ENCODE measurements at places on chromosomes 1 and 21.

DNA sequence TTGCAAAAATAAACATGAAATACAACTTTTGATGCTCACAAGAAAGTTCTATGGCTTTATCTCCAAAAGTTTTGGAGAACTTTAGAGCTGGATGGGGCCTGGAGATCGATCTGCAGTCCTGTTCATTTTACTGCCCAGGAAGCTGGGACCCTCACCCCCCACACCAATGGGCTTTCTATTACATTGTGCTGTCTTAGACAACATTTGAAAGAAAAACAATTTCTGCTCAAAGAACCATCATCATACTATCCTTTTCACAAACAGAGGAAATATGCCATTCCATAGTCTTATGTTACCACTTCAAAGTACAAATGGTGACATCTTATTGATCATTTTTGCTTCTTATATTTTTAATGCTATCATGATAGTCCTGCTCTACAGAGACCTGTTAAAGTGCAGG is 2.0 kb upstream of the HNRNPU start:
- DNase-seq, result no peak

- peak; percentile 59 for DNase-seq
Measured at GRCh38 chr1:22428672-22429071, 23.0 kb upstream of the ZBTB40 start.

- DNase-seq, result peak; percentile 10
Measured at GRCh38 chr1:243286409-243287122, 30.7 kb downstream of the SDCCAG8 start.

GRCh38 chr1:61361931-61362330 is 279.6 kb downstream of the NFIA start:
- no peak for DNase-seq

DNA sequence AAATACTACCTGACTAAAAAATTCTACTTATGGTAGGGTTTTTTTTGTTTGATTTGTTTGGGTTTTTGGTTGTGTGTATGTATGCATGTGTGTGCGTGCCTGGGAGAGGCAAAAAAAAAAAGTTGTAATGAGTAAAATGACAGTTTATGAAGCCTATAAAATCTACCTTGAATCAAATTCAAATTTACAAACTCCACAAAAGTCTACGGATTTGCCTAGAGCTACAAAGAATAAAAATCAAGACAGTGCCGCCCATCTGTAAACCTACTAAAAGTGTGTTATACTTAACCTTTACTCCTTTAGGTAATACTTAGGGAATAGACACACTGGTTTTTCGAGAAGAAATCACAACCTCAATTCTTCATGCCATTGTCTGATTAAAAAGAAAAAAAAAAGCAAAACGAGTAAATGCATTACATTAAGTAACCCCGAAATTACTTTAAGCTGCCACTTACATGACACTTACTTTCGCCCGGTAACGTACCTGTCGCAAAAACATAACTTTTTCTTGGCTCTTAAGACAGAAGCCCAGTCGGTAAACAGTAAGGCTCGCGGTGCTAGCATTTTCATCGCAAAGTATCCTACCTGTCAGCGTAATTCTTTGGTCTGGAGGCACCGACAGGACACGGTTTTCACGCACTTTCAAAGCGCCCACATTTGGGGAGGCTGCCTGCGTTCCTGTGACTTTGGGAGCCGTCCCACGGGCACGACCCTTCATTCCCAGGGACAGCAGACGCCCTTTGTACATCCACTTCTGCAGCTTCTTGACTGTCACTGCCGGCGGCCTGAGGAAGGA is 951 bp downstream of the SYDE2 start:
- DNase-seq, result no peak

- DNase-seq, result no peak
Measured at GRCh38 chr1:15799004-15799867, 8.2 kb downstream of the UQCRHL start.

DNA sequence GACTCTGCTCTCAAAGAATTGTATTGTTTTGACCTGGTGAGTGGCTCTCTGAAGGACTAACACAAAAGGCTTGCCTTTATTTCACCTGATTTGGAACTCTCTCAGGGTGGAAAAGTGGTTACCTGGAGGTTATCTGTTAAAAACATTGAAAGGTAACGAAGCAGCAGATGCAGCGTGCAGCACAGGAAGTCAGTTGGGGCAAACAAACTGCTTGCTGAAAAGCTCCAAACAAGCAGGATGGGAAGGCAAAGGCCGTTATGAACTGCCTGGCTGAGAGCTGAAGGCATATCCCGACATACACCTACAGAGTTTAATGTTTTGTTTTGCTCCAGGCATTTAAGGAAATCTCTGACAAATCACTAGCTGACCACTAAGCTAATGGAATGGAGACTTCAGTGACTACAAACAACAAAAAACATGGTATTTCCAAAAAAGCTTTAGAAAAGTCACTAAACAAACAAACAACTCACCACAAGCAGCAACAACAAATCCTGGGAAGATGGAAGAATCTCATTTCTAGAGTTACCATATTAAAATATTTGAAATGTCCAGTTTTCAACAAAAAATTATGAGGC is 44.3 kb upstream of the BATF3 start:
- DNase-seq, result peak; percentile 74

DNA sequence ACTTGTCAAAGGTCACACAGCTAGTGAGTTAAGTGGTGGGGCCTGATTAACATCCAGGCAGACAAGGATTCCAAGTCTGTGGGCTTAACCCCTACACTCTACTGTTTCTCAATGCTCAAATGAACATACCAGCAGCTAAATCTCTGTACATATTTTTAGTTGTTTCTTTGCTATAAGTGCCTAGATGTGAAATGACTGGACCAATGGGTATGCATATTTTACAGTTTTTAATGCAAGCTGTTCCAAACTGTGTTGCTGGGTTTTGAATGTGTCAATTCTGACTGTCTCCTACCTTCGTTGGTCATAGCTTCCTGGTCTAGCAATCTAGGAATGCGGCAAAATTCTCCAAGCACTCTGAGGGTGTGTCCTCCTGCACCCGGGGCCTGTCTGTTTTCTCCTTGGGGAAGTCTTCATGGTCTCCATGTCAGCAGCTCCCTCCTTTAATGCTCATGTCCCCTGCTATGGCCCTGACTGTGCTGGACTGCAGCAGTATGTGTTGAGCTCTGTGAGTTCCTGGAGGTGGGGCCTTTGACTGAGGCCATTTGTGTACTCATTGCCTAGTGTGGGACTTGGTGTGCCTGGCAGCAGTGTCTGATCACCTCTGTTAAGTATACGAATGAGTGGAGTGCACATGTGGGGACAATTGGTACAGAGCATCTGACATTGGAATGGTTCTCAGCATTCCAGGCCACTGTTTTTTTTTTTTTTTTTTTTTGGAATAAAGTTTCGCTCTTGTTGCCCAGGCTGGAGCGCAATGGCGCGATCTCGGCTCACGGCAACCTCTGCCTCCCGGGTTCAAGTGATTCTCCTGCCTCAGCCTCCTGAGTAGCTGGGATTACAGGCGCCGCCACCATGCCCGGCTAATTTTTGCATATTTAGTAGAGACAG is 72.9 kb upstream of the SLC2A1 start:
- DNase-seq, result no peak

GRCh38 chr1:152086760-152087159 is 2.1 kb downstream of the TCHHL1 start:
- no peak for DNase-seq

DNA sequence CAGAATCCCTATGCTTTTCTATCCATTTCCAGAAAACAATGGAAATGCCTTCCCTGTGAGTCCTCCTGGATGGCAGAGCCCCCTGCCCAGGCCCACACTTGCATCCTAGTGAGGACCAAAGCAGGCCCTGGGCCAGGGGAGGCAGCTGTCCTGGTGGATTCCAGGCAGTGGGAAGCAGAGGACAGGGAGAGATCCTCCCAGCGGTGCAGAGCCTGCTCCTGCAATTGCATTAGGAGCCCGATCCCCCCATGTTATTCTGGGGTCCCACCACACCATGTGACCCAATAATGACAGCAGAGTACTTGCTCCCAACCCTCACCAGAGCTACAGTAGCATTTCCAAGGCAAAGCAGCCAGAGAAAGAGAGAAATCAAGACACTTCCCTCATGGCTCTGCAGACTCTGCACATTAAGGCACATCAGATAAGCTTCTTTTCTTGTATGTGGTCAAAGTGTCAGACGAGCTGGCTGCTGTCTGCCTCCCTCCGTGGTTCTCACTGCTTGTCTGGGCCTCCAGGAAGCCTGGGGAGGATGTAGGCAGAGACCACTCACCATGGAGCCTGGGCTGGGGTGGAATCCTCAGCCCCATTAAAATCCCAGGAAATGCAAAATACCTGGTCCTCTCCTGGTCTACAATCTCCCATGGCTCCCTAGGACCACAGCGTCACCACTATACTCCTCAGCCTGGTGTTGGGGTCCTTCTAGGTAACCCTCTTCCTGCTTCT is 54.9 kb upstream of the RUNX3 start:
- peak; percentile 31 for DNase-seq

DNA sequence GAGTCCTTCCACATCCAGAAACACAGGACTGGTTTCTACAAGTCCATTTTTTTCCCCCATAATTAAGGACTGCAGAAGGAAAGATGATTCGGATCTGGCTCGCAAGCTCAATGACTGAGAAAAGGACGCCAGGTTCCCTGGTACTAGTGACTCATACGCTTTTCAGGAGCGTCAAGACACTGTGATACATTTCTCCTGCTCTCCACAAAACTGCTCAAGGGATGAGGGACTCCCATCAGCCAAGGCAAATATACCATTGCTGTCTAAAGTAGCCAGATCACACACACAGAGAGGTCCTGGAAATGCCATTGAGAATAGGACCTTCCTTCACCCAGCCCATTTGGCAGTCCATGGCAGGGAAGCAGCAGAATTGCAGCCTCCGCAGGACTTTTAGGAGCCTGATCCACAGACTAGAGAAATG is 253.6 kb upstream of the IRF2BP2 start:
- no peak for DNase-seq

GRCh38 chr1:229088711-229089110 is 182.2 kb upstream of the RAB4A start:
- DNase-seq, result no peak

DNA sequence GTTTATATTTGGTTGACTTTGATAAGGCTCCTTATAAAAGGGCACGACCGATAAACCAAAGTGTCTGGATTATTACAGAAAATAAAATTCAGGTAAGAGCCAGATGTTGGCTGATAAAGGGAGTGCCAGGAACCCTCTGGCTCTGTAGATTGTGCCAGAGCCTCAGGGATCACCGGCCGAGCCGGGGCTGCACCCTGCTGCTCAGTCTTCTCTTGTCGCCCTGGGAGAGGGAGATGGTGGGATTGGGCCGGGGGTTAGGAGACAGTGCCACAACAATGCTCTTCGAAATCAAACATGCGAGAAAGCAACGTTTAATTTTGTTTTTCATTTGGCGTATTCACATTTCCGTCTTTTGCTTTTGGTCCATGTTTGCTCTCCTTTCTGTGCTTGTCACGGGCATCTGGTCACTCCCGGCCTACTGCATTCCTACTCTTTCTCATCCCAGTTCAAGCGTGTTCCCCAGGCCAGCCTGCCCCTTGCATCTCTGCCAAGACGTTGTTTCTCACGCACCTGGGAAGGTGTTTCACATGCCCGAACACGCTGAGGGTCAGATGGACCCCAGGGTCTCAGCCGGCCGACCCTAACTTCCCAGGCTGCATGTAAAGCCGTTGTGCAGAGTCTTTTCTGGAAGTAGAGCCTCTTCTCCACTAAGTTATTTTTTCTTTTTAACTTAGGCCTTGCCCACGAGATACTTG is 18.8 kb upstream of the C2CD2 start:
- DNase-seq, result no peak

- DNase-seq, result no peak
Measured at GRCh38 chr1:29408831-29409605, 172.7 kb downstream of the PTPRU start.

- no peak for DNase-seq
Measured at GRCh38 chr1:204580862-204581261, 64.7 kb downstream of the MDM4 start.

DNA sequence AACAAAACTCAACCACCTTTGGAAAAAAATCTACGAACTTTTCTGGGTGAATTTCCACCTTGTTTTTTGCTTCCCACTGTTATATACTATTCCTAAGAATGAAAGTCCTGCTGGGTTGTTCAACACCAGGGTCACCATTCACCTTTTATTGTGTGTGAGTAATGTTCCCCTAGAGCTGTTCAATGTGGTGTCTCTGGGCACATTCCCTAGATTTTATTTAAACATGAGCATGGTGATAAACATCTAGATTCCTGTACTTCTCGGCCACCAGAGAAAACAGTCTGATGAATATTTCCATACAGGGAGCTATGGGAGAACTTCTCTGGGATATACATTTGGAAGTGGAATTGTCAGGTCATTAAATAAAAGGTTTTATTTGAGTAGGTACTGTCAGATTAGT is 13.0 kb downstream of the FMN2 start:
- no peak for DNase-seq

GRCh38 chr21:42655796-42656770 is 2.7 kb downstream of the PDE9A start:
- DNase-seq, result no peak

- DNase-seq, result no peak
Measured at GRCh38 chr1:107795994-107796393, 169.0 kb downstream of the VAV3 start.

- no peak for DNase-seq
Measured at GRCh38 chr1:167093846-167094516, at the start of gene STYXL2. Gene STYXL2, plus strand, starts transcription at chr1:167094075. Its CDS starts 775 bp downstream, at chr1:167094850.

DNA sequence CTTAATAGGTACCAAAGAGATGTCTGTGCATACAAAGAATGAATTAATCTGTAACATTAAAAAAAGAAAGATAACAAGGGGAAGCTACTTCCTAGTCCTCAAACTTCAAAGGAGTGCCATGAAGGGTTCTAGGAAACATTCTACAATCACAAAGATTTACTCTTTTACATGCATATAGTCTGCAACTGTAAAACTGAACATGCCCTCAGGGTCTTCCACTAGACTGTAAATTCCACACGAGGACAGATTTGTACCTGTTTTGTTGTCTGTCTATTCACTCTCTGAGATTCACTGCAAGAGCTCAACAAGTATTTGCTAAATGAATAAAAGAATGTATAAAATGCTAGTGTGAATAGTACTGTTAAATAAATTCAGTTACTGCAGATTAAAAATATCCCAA is 4.4 kb downstream of the JAK1 start:
- DNase-seq, result no peak

DNA sequence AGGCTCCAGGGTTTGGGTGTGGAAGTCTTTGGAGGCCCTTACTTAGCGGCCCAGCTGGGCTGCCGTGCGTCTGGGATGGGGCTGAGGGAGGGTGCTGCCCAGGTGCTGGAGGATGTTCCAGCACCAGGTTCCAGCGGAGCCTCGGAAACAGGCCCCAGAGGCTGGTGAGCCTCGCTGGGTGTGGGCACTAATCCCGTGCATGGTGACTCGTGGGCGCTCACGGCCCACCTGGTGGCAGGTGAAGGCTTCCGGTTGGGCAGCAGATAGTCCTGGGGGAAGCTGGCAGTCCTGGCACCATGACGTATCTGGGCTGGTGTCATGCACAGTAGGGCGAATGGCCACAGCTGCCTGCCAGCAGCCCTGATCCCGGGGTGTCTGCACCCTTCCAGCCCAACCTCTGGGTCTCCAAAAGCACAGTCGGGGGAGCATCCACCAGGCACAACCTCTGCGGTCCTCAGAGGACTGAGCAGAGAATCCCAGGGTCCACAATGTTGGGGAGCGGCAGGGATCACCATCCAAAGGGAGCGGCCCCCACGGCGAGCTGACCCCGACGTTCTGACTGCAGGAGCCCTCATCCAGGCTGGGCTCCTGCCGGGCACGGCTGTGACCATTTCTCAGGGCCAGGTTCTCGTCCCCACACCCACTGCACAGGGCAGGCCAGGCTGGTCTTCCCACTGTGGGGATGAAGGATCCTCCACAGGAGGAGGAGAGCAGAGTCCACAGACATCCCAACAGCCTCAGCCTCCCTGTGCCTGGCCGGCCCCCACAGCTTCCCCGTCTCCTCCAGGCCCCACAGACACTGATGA is 25.3 kb downstream of the FTCD start:
- no peak for DNase-seq

Measured in Jurkat, Clone E6-1 (cell line).